ENCODE measurements at places on chromosomes 6 and 20.

- DNase-seq, result no peak
These were observed 11.6 kb upstream of the ASCC3 start for GRCh38 chr6:100892693-100893092.

DNA sequence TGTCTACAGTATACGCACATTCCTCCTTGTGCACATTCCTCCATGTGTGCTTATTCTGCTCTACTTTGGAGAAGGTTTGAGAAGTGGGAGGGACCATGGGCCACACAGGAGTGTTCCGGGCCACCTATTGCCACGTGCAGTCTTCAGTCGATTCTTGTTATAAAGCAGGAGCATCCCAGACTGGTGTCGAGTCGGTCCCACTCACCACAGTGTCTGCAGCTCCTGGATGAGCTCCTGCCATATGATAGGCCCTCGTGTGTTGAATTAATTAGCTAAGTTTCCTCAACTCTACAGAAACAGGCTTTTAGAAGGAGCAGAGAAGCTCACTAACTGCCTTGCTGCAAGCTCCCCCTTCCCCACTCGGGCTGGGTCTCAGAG lies 22.6 kb downstream of the ENTPD6 start:
- DNase-seq, result no peak

DNA sequence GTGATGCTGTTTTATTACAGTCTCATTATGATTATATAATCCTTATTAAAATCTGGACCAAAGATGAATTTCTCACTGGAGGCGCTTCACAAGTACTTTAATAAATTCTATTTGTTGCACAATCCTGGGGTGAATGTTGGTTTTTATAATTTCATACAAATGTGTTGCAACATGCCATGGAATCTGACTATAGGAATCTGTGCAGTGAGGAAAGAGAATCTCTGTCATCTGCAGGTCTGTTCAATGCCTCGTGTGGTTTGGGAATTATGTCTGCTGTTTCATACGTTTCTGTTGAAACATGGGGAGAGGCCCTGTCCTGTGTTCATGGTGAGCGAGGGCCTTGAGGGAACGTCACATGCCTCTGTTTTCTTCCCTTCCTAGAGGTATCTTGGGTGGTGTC lies 277.3 kb downstream of the CDH4 start:
- no peak for DNase-seq

DNA sequence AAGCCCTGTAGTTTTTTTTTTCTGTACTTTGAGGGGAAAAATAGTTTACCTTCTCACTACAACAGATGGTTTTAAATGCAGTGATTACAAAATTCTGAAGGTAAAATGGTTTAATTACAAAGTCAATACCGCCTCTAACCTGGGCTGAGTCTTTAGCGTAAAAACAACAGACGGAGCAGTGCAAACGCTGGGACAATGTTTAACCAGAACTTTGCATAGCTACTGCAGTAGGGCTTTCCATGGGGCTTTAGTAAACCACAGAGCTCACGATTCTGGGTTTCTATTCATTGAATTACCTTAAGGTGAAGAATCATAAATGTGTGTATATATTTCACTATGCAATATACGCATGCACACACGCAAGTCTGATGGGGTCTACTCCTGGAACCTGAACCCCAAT lies 77.9 kb downstream of the RFX6 start:
- no peak for DNase-seq

DNA sequence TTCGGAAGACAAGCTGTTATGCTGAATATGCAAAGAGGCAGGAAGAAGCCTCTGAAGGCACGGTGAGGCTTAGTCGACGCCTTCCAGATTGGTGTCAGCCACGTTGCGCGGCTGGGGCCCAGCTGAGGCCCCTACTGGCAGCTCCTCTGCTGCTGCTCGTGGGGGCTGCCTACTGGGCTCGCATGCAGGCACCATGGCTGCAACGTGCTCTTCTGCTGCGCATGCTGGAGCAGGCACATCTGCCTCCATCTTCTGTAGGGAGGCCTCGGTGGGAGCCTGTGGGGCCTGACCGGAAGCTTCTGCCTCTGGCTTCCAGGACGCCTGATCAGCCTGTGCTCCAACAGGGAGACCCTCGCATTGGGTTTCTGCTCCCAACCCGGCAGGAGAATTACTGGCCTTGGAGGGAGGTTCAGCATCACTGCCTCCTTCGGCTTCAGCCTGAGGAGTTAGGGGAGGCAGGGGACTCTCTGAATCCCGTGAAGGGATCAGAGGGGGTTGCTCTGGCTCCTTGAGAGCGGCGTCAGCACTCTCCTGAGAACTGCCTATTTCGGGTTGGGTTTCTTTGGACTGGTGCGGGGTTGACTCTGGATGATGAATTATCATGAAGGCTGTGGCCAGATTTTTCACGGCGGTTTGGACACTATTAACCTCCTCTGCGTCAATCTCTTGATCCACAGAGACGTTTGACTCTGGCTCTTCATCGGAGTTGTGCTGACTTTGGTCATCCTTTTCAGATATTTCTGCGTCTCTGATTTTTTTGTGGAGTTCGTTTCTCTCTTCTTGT lies 49.1 kb downstream of the TXLNB start:
- no peak for DNase-seq

GRCh38 chr20:63519668-63520503 lies 679 bp upstream of the PPDPF start:
- DNase-seq, result peak; percentile 90

DNA sequence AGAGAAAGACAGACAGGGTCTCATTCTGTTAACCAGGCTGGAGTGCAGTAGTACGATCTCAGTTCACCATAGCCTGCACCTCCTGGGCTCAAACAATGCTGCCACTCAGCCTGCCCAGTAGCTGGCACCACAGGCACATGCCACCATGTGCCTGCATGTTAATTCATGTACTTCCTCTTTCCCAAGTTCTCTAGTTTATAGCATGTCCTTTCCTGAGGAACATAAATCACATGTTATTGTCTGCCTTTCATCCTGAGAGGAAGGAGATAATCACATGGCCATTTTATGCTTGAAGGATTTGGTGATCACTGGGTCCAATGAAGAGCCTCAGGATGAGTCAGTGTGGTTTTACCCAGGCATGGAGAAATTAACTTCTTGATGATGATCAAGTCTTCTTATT lies 47.9 kb downstream of the COL11A2 start:
- DNase-seq, result peak; percentile 74

- no peak for DNase-seq
These were observed 275.5 kb upstream of the SGK1 start for GRCh38 chr6:134593442-134593841.

DNA sequence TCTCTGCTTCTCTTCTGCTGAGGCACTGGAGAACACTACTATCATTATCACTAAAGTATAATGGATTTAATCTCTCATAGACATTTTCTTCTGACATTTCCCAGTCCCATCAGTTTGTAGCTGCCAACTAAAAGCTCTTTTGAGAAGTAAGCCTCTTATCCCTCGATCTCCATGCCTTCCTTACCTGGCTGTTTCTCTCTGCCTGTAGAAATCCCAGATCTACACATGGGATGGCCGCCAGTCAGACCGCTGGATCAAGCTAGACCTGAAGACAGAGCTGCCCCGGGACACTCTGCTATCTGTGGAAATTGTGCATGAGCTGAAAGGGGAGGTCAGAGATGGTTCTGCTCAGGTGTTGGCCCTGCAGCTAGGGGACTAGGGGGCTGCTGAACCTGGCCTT lies 25.4 kb downstream of the CCDC167 start:
- no peak for DNase-seq

Measured in osteoblast (primary cell).